NCI-H1694 (cell line): ENCODE measurements at places on chromosomes 16 and 17.

DNA sequence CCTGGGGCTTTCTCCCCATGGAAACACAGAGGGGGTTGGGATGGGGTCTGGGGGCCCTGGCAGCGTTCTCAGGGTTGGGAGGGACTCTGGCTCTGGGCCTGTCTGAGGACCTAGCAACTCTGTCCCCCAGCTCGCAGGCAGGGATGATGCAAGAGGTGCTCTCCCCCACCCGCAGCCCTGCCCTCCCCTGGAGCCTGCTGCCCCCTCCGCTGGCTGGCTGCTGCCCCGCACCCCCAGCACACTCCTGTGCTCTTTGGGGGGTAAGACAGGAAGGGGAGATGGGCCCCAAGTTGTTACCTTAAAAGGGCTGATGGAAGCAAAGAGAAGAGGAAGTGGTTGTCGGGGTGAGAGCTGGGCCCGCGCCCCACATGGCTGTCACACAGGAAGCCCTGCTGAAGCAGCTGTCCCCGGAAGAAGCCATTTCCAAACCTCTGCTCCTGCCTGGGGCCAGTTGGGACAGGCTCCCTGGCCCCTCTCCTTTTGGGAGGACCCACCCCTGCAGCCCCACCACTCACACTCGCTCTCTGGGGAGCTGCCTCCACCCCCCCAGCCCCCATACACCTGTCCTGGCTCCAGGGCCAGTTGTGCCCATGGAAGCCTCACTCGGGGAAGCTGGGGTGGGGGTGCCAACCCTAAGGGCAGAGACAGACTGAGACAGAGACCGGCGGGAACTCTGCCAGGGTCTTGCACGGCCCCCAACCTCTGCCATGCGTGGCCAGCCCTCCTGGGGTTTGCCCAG is 2.5 kb downstream of the CORO1A start:
- DNase-seq, result no peak

- DNase-seq, result no peak
Observed at GRCh38 chr16:9302072-9302471, 210.6 kb downstream of the HAPSTR1 start.

DNA sequence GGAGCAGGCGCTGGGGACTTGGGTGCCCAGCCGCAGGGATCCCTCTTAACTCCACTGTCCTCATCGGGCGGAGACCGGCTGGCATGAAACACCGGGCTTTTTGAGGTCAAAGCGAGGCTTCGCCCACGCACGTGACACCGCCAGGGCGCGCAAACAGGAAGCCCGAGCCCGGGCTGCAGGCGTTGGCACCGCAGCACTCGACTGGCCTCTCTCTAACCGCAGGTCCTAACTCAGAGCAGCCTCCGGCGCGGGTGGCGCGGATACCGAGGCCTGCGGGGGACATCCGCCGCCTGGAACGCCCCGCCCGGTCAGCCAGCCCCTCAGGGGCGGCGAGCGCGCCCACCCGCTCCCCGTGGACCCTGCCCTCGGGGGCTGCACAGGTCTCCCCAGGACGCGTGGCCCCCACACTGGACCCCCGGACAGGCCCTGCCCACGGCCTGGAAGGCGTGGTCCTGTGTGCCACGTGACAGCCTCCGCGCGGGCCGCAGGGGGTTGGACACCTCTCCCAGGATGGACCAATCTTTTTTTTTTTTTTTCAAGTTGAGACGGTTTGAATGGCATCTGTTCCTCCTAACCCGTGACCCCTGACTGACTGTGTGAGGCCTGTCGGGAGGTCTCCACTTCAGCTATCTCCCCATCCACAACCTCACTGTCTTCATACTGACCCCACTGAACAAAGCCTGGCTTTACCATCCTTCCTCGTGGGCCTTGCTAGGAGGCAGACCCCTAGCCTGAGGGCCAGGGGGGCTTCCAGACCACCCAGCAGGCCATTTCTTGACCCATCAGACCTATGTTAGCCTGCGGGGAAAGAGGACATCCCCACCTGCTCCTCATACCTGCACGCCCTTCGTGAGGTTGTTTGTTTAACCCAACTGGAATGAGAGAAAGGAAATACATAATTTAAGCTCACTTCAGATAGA is 8.4 kb upstream of the SLC47A2 start:
- DNase-seq, result no peak

GRCh38 chr17:14209215-14209614 is 27.4 kb downstream of the CDRT15 start:
- no peak for DNase-seq

- DNase-seq, result no peak
Observed at GRCh38 chr17:76136276-76137000, 4.6 kb downstream of the FOXJ1 start.

DNA sequence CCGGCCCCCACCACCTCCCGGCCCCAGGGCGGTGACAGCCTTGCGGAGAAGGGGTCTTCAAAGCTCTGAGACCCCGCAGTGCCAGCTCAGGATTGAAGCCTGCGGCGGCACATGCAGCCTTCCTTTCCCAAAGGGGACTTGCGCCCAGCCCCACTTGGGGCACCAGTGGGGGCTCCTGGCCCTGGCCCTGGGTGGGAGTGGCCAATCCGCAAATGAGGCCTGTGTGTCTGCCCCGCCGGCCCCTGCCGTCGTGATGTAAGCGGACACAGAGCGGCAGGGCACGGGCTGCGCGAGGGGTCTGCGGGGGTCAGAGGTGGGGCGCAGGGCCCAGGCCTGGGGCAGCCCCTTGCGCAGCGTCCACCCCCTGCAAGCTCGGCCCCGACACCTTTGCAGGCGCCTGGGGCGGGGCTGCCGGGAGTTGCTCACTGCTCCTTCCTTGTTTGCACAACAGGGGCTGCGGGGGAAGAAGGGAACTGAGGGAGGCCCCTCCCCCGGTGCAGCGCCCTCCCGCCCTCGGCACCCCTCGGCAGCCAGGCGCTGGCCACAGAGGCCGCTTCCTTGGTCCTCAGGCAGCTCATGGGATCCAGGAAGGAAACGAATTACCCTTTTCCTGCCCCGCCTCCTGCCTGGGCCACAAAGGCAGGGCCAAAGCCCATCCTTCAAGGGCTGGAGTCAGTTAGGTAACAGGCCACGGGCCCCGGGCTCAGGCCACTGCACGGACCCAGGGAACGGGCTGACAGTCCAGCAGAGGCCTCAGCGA is 2.9 kb downstream of the SLC16A3 start:
- DNase-seq, result no peak

DNA sequence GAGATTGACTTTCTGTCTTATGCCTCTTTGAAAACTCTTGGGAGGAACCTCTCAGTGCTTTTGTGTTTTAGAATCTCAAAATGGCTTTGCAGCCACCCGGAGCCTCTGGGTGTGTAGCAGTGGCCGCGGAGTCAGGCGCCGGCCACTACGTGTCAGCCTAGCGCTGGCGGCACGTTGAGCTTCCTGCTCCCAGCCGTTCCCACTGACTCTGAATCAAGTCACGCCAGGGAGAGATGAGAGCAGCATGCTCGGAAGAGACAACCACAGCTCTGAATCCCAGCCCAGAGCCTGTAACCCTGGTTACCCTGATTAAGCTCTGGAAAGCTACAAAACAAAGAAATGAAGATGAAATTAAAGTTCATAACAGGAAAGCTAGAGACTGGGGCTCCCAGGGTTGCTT is 97.4 kb upstream of the CACNG5 start:
- no peak for DNase-seq

DNA sequence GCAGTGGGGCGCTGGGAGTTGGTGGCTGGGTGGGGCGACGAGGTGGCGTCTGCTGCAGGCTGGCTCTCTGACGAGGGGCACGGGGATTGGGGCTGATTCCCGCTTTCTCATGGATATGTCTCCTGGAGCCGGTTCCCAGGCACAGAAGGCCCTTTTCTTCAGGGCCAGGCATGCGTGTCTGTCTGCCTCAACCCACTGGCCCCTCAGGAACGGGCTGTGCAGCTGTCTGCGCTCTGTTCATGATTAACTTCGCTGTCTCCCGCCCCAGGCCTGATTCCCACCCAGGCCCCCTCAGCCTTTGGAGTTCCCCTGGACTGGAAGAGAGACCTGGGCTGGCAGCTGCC is 53.1 kb downstream of the RAP1GAP2 start:
- DNase-seq, result no peak

DNA sequence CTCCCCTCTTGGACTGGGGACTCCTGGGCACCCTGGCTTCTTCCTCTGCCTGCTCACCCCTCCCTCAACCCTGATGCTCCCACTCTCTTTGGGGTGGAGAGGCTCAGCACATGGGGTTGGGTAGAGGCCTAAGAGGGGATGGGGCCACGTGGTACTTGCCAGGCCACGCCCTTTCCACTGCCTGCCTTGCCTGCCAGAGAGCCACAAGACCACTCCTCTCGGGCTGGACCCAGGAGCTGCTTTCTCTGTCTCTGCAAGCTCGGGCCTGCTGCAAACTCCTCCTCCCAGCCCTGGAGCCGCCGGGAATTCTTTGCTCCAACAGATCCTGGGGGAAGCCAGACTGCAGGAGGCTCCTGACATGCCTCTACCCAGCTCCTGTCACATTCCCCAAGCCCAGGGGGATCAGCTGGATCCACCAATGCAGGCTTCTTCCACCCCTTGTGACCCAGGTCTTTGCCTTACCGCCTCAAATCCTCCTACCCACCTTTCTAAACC is 11.8 kb downstream of the DLX4 start:
- peak; percentile 92 for DNase-seq

DNA sequence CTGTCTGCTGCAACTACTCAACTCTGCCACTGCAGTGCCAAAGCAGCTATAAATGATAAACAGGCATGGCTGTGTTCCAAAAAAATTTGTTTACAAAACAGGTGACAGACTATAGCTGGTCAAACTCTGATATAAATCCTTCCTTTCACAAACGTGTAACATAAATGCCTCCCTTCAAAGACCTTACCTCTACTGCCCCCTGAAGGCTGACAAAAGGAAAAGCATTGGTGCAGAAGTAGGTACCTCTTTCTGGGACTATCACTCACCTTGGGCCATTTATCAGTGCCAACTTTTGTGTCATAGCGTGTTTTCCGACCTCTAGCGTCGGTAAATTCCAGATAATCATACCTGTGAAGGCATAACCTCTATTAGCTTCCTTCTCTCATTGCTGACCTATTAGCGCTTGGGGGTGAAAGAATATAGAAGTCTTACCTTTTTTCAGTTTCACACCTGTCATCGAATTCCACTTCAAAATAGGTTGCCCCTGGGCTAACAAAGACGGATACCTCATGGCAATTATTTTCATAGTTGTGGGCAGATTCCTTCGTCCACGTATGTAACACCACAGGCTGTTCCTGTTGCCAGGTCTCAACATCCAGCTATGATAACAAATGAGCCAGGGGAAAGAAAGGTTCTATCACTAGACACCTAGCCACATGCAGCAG is 67.9 kb downstream of the ZZEF1 start:
- peak; percentile 37 for DNase-seq

- peak; percentile 52 for DNase-seq
Observed at GRCh38 chr17:18217412-18218015, 7.9 kb upstream of the LLGL1 start.

GRCh38 chr16:4370151-4370550 is 1.5 kb upstream of the VASN start:
- DNase-seq, result no peak

- DNase-seq, result peak; percentile 26
Observed at GRCh38 chr17:72467841-72468653, 347.2 kb downstream of the SOX9 start.

DNA sequence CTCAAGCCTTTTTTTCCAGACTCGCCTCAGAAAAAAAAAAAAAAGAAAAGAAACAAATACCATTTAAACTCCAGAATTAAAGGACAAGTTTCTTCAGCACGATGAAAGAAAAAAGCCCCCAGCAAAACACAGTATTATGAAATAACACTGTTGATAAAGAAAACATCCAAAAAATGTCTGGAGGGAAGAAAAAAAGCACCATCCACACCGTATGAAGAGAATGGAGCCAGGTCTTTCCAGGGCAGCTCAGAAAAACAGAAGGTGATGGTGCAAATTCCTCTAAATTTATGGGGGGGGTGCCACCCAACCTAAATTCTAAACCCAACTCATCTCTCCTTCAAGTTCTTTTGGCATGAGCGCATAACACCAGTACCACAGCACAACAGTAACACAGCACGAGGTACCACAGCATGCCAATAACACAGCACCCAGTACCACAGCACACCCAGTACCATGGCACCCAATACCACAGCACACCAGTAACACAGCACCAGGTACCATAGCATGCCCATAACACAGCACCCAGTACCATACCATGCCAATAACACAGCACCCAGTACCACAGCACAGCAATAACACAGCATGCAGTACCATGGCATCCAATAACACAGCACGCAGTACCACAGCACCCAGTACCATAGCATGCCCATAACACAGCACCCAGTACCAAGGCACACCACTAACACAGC is 19.0 kb downstream of the AXIN1 start:
- DNase-seq, result no peak
